ENCODE measurements at places on chromosomes 4 and X.

- no peak for DNase-seq
Observed at GRCh38 chr4:78863991-78864390, 75.2 kb downstream of the PAQR3 start.

DNA sequence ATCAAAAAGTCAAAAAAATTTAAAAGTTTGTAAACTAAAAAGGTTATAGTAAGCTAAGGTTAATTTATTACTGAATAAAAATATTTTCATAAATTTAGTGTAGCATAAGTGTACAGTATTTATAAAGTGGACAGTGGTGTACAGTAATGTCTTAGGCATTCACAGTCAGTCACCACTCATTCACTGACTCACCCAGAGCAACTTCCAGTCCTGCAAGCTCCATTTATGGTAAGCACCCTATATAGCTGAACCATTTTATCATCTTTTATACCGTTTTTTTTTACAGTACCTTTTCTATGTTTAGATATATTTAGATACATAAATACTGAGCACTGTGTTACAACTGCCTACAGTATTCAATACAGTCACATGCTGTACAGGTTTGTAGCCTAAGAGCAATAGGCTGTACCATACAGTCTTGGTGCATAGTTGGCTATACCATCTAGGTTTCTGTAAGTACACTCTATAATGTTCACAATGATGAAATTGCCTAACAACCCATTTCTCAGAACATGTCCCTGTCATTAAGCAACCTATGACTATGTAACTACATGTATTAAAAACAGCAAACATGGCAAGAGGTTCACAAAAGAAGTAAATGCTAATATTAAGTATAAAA, 18.6 kb downstream of the ACSL4 start:
- DNase-seq: no peak

GRCh38 chrX:139720136-139720535, 12.2 kb upstream of the MCF2 start:
- no peak for DNase-seq

- no peak for DNase-seq
Observed at GRCh38 chr4:133320576-133321170, 171.6 kb downstream of the PCDH10 start.

- no peak for DNase-seq
Observed at GRCh38 chrX:39893417-39894338, 204.1 kb downstream of the BCOR start.

DNA sequence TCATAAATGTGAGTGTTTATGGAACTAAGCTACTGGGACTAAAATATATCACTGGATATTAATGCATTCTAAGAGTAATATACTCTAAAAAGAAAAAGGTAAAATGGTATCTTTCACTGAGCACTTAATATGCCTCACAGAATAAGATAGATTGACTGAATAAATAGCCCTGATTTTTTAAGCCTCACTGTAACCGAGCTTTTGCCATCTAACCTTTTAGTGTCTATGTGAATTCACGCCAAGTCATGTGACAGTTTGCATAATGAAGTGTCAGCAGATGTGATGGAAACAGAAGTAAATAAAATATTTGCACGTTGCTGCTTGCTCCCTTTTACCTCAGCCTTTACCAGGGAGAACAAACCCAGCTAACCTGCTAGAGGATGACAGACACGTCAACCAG, 119.7 kb upstream of the NWD2 start:
- no peak for DNase-seq

DNA sequence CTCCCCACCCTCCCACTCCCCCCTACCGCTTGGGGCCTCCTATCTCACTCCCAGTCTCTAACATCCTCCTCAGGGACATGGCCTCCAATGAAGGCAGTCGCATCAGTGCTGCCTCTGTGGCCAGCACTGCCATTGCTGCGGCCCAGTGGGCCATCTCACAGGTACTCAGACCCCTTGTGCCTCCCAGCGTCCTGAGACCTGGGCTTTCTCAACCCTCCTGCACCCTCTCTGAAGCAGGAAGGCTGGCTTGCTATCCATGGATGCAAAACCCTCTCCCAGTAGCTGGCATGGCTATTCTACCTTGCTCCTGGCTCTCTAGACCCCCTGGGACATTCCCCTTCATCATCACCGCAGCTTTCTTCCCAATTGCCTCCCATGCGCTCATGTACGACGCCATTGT, 13.3 kb upstream of the UBA1 start:
- no peak for DNase-seq
